RWPE1 (cell line): ENCODE measurements at places on chromosomes 3 and 15.
A peak's percentile ranks its signal among the peaks of the same experiment; 100 is the strongest.

DNA sequence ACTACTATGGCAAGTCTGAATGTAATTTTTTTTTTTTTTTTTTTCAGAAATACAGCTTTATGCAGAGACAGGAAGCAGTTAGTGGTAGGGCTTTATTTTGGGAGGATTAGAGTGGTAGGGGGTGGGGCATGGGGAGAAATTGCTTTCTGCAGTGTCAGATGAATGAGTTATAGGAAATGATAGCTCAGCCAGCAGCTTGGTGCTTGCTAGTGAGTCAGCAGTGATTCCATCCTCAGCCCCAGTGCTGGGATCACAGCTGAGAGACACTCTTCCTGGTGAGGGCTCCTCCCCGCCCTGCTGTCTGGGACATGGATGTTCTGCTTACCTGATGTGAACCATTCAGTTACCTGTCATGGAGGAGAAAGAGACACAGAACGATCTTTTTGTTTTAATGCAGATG lies 39.6 kb downstream of the SEMA6D start:
- peak; percentile 92 for DNase-seq

DNA sequence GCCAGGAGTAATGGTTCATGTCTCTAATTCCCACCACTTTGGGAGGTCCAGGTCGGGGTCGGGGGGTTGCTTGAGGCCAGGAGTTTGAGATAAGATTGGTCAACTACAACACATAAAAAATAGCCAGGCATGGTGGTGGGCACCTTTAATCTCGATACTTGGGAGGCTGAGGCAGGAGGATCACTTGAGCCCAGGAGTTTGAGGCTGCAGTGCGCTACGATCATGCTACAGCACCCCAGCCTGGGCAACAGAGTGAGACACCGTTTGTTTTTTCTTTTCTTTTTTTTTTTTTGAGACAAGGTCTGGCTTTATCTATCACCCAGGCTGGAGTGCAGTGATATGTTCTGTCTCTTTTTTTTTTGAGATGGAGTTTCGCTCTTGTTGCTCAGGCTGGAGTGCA lies 1.3 kb upstream of the VPS33B start:
- DNase-seq: no peak

GRCh38 chr3:197936819-197937384 lies 13.1 kb upstream of the RPL35A start:
- DNase-seq: no peak

DNA sequence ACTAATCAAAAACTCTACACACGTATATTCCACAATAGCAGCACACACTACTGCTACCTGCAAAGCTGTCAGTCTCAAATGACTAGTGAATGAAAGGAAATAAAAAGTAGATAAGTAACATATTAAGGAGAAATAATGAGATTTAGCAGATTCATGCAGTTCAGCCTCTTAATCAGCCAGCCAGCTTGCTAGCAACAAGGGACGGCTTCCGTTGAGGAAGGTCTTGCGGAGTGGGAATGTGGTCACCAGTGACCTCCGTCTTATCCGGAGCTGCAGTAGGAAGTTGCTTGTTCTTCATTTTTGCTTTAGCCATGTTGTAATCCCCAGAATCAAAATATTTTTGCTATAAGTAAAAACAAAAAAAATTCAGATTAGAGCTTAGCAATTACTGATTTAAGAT lies 17.1 kb downstream of the ARPP19 start:
- no peak for DNase-seq

- DNase-seq: no peak
Measured at GRCh38 chr3:13846238-13846637, 33.6 kb downstream of the WNT7A start.

- DNase-seq: no peak
Measured at GRCh38 chr3:184029443-184029842, 2.1 kb upstream of the HTR3D start.

GRCh38 chr3:24185738-24186384 lies 240.8 kb downstream of the NR1D2 start:
- peak; percentile 40 for DNase-seq

- no peak for DNase-seq
Measured at GRCh38 chr3:49362561-49362960, 4.4 kb upstream of the GPX1 start.

- DNase-seq: peak; percentile 44
Measured at GRCh38 chr15:69909719-69910444, 187.8 kb downstream of the TLE3 start.

DNA sequence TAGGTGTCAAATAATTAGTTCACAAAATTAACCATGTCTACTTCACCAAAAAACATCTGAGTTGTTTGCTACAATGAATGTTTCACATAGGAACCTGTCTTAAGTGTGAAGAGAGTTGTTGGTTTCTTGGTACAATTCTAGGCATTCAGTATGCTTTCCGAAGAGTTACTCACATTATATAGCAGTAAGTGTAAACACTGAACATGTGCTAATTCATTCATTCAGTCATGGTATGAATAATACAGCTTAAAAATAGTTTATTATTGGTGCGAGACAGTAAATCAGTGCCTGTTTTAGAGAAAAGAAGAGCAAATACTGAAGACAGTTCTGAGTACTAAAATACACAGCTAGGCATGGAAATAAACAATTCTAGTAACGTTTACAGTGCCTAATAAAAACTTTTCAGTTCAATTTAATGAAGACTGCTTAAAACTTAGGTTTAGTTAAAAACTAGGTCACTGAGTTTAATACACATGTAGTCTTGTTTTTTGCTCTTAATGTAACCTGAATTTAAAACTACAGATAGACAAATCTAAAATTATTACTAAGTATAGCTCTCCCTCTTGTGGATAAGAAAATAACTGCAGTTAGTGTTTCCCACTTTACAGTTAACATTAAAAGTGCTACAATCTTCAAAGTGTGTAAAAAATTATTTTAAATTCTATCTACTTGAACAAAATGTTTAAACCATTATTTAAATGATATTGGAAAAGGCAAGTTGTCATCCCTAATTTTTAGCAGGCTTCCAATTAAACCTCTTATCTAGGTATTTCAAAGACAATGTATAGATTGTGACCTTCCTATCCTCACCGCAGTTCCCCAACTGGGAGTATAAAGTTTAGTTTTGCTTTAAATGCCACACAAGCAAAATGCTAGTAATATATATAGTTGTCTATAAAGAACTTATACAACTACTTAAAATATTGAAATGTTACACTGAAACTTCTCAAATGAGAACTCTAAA lies 20.1 kb upstream of the ZCWPW2 start:
- DNase-seq: no peak

DNA sequence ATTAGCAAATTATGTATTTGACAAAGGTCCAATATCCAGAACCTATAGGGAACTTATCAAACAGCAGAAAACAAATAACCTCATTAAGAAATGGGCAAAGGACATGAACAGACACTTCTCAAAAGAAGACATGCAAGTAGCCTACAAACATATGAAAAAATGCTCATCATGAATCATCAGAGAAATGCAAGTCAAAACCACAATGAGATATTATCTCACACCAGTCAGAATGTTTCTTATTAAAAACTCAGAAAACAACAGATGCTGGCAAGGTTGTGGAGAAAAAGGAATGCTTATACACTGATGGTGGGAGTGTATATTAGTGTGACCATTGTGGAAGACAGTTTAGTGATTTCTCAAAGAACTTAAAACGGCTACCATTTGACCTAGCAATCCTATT lies 116.1 kb upstream of the CRBN start:
- DNase-seq: no peak

GRCh38 chr3:186225603-186226002 lies 116.7 kb upstream of the ETV5 start:
- no peak for DNase-seq

DNA sequence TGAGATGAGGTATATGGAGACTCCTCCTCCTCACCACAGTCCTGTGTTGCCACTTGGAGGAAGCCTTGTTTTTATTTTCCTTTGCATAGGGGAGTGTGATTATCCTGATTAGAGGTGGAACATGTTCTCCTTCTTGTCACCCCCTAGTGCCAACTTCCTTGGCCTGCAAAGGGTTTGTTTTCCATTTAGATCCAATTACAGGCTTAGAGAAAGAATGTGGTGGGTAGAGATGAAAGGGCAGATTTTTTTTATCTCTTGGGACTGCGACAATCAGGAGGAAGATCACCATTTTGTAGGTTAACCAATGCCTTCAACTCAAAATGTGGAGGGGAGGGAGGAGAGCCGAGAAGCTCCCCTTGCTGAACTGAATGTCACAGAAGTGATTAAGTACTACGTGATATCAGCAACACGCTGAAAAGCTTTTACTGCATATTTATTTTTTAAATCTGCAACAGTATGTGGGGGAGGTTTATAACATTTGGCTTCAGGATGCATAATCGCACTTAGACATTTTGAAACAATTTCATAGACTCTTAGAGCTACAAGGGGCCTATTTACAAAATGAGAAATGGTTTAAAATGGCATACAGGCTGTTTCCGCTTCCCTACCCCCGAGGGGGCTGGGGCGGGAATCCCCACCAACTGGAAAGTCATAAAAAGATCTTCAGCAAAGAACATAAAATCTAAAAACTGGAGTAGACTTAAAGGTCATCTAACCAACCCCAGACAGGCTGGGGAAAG lies 2.4 kb downstream of the LMCD1 start:
- DNase-seq: no peak

DNA sequence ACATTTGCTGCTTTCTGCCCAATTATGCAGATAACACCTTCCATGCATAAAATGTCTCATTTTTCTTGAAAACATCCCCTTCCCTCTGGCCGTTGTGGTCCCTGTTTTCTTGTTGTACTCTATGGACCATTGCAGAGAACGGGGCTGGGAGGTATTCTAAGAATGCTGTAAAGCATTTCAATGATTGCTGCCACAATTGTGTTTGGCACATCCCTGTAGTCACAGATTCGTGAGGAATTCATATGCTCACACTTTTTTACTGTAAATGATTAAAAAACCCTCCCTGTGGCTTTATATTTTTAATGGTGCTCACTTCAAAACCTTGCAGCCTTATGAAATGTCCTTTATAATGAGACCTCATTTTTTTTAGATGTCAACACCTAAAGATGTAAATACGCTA lies 207.2 kb upstream of the GBE1 start:
- DNase-seq: no peak

DNA sequence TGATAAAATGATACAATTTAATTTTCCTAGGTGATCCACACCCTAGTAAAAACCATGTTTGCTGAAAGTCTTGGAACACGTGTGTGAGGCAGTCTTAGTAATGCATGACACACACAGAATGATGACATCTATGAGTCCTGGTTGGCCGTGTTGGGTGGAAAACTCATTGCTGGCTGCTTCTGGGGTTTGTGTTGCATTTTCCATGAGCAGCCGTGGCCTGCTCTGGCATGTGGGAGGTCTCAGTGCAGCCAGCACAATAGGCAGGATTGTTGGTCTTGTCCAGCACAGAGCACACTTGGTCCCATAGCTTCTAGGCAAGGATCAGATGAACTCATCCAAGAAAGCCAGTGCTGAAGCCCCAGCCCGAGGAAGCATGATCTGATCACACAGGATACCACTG lies 172.8 kb upstream of the UBE3A start:
- DNase-seq: no peak

- no peak for DNase-seq
Measured at GRCh38 chr15:35838424-35839111, 292.6 kb upstream of the DPH6 start.

GRCh38 chr15:63112871-63113270 lies 8.8 kb upstream of the LACTB start:
- DNase-seq: no peak

DNA sequence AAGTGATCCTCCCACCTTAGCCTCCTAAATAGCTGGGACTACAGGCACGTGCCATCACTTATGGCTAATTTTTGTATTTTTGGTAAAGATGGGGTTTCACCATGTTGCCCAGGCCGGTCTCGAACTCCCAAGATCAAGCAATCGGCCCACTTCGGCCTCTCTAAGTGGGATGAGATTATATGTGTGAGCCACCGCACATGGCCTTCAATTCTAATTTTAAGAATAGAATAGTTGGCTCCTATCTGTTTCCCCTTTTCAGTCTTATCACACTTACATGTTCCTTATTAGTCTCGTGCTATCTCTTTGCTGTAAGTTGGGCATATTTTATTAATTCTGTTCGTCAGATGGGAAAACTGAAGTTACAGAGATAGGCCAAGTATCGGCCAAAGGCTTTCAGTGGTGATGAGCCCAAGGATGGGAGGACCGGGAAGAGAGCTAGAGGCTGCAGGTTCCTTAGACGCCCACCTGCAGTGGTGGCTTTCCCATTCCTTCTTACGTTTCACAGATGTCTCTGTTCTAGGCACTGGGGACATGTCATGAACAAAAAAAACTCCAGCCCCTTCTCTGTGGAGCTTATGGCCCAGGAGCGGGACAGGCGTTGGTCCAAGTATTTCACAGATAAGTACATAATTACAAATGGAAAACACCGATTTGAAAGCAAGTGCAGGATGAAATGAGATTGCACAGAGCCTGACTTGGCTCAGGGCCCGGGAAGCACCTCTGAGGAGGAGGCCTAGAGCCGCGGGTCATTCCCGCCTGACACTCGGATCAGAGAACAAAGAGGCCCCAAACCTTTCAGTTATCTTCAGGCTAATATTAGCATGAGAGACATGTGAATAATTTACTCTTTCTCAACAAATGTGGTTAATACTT lies 91.1 kb upstream of the KLF13 start:
- no peak for DNase-seq

DNA sequence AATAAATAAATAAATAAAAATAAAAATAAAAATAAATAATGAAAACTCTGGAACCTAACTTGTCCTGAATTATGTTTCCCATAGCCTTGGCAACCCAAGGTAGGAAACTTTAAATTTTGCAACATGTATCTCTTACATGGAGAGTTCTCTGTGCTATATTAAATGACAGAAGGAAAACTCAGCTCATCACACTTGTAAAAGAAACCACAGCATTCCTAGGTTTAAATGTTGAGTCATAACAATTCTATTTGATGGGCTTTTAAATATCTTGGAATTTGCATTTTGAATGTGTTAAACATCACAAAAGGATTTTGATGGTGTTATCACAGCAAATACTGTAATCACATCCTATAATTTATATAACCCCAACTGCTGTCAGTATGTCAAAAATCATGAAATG lies 144.2 kb downstream of the LRTM1 start:
- DNase-seq: no peak

GRCh38 chr15:38605744-38606143 lies 41.1 kb upstream of the RASGRP1 start:
- no peak for DNase-seq
